ENCODE measurements at places on chromosomes 11 and 22.

GRCh38 chr22:20600137-20600673 lies 92.8 kb downstream of the MED15 start:
- no peak for DNase-seq

DNA sequence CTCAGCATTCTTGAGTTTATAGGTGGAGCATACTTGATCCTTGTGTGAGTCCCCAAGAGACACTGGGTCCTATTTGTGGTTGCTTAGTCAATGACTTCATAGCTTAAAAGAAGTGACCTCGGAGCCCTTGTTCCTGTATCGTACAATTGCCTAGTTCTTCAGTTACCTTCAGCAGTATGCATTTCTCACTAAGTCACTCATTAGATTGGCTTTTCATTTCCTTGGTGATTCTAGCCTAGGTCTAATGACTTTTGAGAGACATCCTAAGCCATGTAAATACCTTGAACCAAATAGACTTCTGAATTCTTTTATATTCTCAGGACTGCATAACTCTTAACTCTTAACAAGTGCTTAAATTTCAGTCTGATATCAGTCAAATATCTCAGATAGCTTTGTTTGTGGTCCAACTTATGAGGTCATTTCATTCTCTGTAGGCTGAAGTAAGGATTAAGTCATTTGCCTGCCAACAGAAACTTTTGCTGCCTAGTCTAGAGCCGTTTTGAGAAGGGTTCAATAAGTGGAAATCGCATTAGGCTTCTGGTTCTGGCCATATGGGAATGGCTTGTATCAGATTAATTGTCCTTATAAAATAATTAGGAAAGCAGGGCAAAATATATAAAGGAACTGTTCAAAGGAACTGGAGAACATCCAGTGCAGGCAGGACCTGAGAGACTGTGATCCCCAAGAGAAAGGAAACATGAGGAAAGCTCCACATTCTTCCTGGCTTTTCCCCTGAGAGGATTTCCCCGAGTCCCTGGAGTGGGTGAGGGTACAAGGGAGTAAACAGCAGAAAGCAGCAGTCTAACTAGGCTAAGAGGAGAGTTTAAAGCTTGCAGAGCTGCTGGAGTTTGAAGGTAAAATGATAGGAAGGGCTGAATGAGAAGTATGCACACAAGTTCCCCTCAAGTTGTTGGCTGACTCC lies 39.9 kb downstream of the TRAF6 start:
- DNase-seq = peak; percentile 97

DNA sequence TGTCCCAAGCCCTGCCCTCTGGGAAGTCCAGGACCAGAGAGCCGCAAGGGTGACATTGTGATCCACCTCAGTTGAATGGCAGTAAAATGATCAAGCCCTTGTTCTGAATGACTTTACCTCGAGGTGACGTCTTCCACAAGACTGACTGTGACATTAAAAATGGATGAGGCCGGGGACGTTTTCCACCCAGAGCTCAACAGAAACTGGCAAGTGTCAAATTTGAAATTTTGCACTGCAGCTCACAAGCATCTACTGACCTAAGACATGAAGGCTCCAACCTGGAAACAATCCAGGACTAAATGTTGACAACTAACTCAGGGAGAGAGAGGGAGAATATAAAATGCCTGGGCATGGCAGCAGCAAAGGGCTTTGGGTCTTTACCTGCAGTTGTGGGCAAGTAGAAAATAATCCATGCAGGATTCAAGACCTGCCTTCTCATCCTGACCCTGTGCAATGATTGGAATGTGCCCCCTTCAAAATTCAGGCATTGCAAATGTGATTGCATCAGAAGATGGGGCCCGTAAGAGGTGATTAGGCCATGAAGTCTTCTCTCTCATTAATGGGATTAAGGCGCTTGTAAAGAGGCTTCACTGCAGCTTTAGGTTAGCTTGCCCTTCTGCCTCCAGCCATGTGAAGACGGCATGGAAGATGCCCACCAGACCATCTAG lies 33.6 kb upstream of the CLMP start:
- DNase-seq = no peak

DNA sequence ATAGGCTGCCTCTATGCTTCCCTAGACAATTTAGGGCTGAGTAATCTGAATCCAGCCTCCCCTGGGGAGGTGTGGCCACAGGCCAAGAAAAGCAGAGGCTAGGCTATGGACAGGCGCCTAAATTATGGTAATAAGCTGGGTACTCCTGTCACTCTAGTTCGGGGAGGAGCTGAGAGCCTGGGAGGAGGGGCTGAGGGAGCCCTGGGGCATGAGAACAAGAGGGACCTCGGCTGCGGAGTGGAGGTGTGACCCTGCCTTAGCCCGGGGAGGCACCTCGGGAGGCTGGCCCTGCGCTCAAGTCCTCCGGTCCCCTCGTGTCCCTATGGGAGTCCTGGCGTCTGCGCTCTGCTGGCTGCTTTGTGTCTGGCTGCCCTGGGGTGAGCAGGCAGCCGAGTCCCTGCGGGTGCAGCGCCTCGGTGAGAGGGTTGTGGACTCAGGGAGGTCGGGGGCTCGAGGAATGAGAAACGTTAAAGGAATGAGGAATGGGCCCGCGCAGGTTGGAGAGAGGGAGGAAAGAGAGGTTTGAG lies at the start of gene OTOG:
TSS of gene OTOG (plus strand) at position 209 of the 527 bp plus-strand sequence. CDS start at position 323, 114 bp downstream.
- no peak for DNase-seq

GRCh38 chr11:134714021-134714656 lies 302.1 kb upstream of the B3GAT1 start:
- no peak for DNase-seq

GRCh38 chr22:33894515-33894914 lies 25.8 kb downstream of the LARGE1 start:
- DNase-seq = no peak

DNA sequence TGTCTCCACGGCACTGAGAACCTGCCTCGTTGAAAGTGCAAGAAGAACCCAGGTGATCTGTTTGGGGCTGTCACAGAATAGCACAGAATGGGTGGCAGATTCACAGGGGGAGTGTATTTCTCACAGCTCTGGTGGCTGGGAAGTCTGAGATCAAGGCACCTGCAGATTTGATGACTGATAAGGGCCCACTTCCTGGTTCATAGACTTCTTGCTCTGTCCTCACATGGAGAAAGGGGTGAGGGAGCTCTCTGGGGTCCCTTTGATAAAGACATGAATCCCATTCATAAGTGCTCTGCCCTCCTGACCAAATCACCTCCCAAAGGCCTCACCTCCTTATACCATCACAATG lies 198.5 kb upstream of the SORL1-AS1 start:
- no peak for DNase-seq

DNA sequence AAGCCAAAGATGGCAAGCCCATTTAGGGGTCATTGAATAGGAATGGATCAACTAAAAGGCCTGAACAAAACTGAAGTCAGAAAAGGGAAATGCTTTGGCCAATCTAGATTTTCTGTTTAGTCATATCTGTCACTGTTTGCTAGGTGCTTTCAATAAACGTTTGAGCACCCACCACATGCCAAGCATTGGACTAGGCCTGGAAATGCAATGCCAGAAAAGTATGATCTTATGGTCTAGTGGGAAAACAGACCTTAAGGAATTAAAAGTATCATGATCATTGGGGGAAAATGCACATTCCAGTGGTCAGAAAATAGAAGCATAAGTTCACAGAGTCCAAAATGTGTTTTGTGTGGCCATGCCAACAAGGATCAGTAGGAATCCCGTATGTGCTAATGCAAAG lies 76.8 kb upstream of the BIRC3 start:
- peak; percentile 77 for DNase-seq

- no peak for DNase-seq
Measured at GRCh38 chr11:63672936-63673539, 1.9 kb upstream of the ATL3 start.

- DNase-seq = no peak
Measured at GRCh38 chr11:128757886-128758612, 64.2 kb downstream of the FLI1 start.

- no peak for DNase-seq
Measured at GRCh38 chr11:8276528-8276927, 12.8 kb upstream of the LMO1 start.

DNA sequence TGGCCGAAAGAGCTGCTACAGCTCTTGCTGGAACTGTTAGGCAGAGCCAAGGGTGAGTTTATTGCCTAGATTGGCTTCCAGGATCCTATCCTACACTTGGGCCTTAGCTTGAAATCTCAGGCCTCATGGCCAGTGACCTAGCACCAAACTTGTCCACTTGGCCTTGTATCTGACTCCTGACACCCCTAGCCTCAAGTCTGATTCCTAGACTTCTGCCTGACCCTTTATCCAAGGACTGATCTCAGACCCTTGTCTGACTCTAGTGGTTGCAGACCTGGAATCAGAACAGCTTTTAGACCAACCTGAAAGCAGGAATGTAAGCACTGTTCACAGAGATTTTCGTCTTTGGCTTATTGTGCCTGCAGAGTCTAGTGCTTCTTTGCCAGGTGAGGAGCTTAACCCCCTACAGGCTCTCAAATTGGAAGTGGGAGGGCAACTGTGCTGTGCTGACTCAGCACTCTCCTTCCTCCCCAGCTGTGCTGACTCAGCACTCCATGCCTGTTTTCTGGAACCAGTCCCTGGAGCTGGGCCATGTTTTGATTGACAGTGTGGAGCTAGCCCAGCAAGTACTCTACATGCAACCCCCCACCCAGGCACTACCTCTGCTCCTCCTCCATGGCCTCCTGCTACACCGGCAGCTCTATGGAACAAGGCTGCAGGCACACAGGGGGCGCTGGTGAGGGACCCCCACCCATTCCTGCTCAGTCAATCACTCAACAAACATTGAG lies 35.1 kb downstream of the RRP8 start:
- DNase-seq = no peak

- DNase-seq = no peak
Measured at GRCh38 chr22:24071686-24072085, 60.6 kb downstream of the CABIN1 start.

- DNase-seq = no peak
Measured at GRCh38 chr11:128644576-128644975, 49.3 kb upstream of the FLI1 start.

DNA sequence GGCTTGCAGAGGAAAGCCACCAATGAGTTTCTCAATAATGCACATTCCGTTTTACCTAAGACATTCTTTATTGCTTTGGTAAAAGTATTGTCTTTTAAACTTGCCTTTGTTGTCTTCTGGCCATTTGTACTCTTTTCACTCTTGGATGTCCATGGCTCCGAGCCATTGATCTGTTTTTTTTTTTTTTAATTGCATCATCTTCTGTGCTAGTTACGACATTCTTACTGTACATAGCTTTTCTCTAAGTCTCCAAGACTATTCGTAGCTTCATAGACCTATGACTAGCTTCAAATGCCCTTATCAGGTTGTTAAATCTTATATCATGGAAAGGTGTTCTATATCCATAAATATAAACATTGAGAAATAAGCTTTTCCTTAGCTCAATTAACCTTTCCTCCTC lies 1522.6 kb downstream of the FAM181B start:
- DNase-seq = no peak

GRCh38 chr11:116459185-116460045 lies 313.4 kb downstream of the BUD13 start:
- DNase-seq = no peak

DNA sequence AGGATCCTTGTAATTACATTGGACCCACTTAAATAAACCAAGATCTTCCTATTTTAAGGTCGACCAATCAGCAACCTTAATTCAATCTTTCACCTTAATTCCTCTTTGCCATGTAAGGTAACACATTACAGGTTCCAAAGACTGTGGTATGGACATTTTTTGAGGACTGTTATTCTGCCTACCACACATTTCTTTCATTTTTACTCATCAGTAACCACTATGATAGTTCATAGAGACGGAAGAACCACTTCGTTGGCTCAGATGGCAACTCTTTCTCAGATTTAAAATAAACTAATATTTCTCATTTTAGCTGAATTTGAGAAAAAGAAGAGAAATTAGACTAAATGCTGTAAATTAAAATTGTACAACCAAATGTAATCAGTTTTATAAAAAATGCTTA lies 96.3 kb downstream of the PAX6 start:
- no peak for DNase-seq

- DNase-seq = no peak
Measured at GRCh38 chr11:15969281-15969680, 387.1 kb downstream of the SOX6 start.

DNA sequence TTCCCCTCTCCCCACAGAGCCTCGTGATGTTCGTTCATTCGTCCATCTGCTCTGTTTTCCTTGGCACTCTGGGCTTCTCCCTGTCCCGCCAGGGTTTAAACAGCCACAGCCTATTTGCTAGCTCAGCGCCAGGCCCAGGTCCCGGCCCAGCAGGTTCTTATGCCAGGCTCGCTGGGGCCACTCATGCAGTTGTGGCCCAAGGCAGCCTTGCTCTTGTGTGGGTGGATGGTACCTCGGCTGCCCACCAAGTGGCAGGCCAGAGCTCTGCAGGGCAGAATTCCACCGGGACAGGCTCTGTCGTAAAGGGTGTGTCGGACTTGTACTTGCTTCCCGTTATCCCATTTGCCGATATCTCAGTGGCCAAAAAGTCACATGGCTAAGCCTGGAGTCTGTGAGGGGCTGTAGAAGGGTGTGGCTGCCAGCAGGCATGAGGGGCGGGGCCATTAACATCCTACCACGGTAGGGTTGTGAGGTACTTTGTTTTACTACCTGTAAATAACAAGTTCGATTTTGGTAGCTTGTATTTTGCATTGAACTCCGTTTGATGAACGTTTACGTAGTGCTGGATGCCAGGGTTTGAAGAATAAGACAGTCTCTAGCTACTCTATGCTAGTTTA lies 7.9 kb downstream of the FAM118A start:
- DNase-seq = no peak

DNA sequence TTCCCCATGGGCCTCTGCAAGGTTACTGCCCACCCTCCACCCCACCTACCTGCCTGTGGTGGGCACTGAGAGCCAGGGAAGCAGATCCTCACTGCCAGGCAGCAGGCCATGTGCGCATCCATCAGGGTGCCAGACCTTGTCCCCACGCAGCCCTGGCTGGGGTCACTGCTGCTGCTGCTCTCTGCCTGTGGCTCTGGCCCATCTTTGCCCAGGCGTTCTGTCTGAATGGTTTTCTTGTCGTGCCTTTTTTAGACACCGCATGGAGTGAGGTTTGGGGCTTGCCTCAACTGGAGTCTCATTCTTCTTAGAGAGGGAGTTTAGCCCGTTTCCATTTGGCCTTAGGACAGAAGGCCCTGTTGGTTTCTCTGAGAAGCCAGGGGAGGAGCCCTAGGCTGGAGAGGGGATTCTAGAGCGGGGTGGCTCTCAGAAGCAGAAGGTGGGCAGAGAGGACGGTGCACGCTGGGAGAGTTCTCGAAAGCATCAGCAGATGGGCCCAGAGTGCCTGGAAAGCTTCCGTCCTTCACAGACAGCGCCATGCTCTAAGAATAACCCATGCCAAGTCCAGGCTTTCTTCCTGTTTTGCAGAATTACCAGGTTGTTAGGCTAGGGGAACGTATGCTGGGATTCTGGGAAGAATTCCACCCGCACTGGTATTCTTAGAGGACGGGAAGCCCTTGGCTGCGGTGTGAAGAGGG lies 8.1 kb downstream of the TANGO2 start:
- no peak for DNase-seq

GRCh38 chr11:43941257-43941994 lies 1.0 kb upstream of the C11orf96 start:
- DNase-seq = no peak

GRCh38 chr11:126132319-126132718 lies 69.7 kb upstream of the CDON start:
- DNase-seq = peak; percentile 75

DNA sequence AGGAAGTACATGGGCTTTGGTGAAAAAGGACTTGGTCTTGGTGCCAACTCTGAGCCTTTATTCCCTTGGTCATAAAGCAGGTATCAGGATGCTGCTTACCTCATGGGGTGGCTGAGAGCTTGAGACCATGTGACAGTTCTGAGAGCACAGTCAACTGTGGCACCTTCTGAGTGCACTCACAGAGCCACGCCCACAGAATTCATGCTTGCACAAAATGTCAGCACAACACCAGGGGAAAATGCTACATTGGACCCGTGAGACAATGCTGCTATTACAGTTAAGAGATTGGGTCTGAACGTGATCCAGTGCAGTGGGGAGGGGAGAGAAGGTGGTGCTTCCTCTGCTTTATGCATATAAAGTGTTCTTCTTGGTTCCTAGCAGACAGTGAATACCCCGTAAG lies 79.5 kb upstream of the SPON1 start:
- DNase-seq = no peak
